ENCODE measurements at places on chromosomes 11 and 22.

DNA sequence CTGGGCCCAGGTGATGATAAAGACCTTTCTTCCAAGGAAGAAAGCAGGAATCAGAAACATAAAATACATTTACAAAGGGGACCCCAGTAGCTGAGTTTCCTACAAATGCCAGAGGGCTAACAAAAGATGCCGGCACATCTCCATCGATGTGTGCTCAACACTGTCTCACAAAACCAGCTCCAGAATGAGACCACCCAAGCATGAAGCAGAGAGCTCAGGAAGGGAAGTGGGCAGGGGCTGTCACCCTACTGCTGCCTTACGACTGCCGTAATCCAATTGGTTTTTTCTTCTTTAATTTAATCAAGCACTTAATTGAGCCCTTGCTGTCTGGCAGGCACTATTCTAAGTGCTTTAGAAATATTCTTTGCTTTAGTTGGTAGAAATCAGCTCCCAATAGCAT lies 26.1 kb downstream of the SMCO4 start:
- no peak for DNase-seq

GRCh38 chr11:134901542-134901941 lies 489.5 kb upstream of the B3GAT1 start:
- DNase-seq: no peak

GRCh38 chr11:133895551-133895950 lies 50.2 kb upstream of the SPATA19 start:
- DNase-seq: no peak

DNA sequence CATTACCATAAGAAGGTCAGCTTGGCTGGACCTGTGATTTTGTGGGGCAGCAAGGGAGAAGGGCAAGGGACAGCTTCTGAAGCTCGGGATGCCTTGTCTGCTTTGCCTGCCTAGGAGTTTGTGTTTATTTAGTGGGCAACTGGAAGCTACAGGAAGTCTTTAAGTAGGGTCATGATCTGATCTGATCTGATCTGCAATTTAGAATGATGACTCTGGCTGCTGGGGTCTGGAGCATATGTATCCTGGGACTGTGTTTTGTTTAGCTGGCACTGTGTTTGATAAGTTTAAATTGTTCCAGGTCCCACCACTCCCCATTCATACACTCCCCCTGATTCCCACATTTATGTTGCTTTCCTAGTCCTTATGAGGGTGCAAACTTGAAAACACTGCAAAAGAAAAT lies 47.7 kb upstream of the HTATIP2 start:
- DNase-seq: no peak

DNA sequence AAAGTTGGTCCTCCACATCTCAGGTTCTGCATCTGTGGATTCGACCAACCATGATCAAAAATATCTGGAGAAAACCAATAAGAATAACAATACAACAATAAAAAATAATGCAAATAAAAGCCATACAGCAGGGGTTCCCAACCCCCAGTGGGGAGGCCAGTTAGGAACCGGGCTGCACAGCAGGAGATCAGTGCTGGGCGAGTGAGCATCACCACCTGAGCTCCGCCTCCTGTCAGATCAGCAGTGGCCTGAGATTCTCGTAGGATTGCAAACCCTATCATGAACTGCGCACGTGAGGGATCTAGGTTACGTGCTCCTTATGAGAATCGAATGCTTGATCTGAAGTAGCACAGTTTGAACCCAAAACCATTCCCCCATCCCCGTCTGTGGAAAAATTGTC lies 25.4 kb upstream of the MYO18B start:
- DNase-seq: no peak

DNA sequence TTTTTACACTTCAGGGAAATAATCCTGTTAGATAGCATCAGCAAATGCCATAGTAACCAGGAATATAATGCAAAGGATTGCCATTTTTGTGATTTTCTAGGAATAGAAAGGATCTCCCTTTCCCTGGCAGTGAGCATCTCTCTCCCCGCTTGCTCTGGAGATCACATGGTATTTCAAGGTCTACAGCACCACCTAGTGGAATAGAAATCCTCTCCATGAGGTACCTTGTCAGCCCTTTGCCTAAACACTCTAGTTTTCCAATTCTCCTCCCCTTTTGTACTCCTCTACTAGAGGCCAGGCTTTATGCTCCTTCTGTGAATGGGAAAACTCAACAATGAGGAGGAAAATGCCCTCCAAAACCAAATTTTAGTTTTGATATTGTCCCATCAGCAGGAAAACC lies 78.4 kb downstream of the XRRA1 start:
- peak; percentile 15 for DNase-seq

GRCh38 chr11:66219846-66220565 lies 48.4 kb upstream of the RAB1B start:
- DNase-seq: no peak

- peak; percentile 52 for DNase-seq
Measured at GRCh38 chr11:126636911-126637794, 281.7 kb downstream of the ST3GAL4 start.

- DNase-seq: no peak
Measured at GRCh38 chr22:46187862-46188261, 37.5 kb downstream of the PPARA start.

DNA sequence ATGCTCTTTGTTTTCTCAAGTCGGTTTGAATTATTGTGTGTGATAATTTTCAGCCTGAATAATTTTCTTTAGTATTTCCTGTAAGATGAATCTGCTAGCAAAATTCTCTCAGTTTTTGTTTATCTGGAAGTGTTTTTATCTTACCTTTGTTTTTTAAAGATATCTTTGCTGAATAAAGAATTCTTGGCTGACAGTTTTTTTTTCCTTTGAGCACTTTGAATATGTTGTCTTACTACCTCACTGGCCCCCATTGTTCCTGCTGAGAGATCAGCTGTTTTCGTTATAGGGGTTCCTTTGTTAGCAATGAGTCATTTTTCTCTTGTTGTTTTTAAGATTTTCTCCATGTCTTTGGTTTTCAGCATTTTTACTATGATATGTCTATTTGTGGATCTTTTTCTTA lies 63.0 kb downstream of the HORMAD2 start:
- no peak for DNase-seq

DNA sequence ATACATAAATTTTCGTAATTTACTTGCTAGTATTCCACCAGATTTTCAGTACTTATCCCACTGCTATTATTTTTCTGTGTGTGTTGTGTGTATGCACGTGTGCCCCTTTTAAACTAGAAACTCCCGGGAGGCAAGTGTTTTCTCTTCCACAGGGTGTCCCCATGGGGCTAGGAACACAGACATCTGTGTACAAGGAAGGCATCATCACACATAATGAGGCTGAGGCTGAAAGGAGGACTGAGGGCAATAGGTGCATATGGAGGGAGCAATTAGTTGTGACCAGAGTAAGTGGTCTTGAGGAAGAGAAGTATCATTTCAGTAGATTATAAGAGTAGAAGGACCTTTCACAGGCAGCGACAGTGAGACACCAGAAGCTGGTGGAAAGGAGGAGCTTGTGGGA lies 2.1 kb upstream of the DPAGT1 start:
- no peak for DNase-seq

DNA sequence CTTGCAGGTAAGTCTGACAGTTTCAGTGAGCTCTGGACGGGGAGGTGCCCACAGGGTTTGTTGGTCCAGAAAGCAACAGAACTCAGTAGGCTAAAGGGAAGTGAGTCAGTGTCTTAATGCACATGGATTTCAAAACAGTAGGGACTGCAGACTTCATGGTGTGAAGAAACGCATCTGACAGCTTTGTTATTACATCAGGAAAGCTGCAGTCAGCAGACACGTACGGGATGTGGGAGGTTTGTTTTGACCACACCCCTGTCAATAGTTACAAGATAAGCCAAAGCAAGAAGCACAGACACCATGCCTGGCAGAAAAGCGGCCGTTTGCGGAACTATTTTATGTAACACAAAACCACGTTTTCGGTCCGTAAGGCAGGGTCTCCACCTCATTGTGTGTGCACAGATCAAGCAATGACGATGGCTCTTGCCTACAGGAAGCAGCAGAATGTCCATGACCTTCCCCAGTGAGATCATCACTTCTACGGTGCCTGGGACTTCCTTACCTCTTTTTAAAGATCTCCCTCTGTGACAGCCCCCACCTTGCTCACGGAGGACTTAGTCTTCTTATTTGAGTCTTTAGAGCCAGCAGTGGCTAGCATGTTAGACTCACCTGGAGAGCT lies 58.2 kb upstream of the FTH1 start:
- peak; percentile 73 for DNase-seq

- DNase-seq: no peak
Measured at GRCh38 chr22:32765132-32765618, 36.3 kb upstream of the TIMP3 start.

DNA sequence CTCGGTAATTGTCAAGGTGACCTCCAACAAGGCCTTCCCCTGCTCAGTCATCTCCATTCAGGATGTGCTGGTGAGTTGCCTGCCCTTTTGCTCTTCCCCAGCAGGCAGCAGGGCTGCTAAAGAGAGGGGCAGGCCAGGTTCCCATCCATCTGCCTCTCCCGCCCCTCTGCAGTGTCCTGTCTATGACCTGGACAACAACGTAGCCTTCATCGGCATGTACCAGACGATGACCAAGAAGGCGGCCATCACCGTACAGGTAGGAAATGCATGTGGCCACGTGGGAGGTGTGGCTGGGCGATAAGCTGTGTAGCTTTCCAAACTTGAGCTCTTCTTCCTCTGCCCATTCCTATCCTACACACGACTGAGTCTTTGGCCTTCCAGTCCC lies 4.0 kb downstream of the SIDT2 start:
- no peak for DNase-seq

GRCh38 chr22:42926104-42926503 lies 69.0 kb upstream of the ARFGAP3 start:
- no peak for DNase-seq

GRCh38 chr22:24331468-24332440 lies 61.1 kb downstream of the SPECC1L start:
- no peak for DNase-seq

DNA sequence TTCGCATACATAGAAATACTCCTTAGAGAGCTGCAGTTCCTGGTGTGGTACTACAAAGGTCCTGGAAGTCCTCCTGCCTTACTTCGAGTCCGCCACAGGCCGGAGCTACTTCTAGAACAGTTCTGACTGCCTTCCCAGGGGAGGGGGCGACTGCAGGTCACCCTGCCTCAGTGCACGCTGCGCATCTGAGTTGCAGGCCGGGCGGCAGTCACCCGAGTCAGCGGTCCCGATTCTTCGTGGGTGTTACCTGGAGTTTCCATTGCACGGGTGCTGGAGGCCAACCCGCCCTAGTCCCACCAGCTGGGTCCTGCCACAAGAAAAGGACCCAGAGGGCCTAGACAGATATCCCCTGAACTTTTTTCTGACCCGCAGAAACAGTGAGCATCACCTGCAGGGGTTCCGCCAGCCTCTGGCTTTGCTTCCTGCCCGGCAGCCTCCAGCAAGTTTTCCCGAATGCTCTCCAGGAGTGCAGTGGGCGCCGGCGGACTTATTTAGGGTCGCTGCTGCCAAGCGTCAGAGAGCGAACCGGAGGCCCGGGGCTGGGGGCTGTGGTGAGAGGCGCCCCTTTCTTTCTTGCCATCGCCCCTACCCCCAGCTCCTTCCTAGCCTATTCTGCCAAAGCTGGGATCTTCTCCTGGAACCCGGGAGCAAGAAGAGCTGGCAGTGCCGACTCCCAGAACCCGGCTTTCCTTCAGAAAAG lies 1.7 kb upstream of the CALCB start:
- no peak for DNase-seq

DNA sequence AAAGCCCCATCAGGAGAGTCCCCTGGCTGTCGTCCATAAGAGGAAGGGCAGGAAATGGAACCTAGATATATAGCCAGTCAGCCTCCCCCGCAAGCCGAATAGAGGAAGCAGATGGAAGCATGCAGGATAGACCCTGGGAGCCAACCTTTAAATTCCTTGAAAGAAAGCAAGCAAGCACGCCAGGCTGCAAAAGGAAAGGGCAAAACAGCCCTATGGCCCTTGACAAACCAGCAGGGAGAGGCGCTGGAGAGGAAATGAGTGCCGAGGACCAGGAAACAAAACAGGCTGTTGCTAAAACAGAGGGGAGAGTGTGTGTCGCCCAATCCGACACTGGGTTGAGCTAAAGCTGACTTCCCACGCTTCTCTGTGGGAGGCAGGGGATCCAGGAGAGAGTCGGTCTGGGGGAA lies 203.5 kb upstream of the MTNR1B start:
- no peak for DNase-seq

DNA sequence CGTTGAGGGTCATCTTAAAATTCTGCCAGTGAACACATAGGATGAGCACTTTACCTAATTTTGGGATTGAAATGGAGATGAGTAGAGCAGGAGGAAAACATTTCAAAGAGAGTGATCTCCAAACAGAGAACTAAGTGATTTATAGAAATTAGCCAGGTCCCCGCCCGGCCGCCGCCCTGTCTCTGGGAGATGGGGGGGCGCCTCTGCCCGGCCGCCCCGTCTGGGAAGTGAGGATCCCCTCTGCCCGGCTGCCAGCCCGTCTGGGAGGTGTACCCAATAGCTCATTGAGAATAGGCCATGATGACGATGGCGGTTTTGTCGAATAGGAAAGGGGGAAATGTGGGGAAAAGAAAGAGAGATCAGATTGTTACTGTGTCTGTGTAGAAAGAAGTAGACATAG lies 276.7 kb upstream of the C11orf87 start:
- no peak for DNase-seq

DNA sequence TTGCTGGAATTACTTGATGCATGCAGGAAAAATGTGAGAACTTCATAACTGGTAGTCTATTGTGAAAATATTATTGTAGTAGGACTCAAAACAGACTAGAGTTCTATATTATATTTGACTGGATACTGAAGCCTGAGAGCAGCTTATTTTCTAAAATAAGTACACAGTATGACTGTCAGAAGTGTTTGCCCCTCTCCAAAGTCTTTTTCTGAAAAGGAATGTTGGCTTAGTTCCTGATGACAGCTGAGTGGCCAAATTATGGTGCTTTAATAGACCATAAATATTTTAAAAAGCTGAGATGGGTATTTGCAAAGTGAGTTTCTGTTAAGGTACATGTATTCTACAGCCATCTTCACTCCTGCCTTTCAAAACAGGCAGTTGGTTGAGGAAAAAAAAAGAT lies 13.1 kb downstream of the ZBED5 start:
- peak; percentile 18 for DNase-seq

DNA sequence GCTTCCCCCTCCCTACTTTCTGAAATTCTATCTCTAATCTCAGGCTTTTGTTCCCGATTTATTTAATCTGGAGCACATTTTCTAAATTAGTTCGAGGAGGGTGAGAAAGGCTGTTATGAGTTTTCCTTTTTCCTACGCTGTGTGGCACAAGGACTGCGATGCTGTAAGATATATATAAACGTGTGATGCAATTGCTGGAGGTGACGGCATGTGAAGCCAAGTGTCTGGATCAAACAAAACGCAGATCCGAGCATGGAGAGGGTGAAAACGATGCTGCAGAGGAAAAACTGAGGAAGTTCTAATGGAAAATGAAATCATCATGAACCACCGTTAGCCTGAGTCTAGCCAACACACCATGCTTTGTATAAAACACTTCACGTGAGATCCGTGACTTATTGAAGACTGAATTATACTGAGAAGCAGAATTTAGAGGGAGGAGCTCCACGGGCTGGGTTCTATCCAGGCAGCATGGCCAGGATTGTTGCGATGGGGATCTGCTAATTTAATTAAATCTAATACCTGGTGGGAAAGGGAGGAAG lies 4.4 kb downstream of the PKNOX2 start:
- no peak for DNase-seq
